Stimulated activated CD4-positive, alpha-beta T cell treated with anti-CD3 and anti-CD28 coated beads, Interleukin-1b, Interleukin-23, amount 100 ng/mL, for 1 hour (primary cell): ENCODE measurements at places on chromosomes 3 and 15.

DNA sequence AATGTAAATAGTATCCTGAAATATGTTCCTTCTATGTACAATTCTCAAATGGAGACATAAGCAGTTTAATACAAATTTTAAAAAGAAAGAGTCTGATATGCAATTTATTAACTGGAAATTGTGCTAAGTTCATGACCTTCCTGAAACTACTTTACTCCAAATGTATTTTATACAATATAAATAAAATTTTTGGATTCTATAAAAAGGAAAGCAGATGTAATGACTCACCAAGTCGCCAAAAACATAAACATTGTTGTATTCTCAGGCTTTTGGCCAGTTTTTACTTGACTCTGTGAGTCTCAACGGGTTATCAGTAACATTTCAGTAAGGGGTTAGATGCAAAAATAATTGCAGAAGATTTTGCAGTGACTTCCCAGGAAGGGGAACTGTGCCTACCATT lies 948.2 kb downstream of the EPHA3 start:
- no peak for DNase-seq

DNA sequence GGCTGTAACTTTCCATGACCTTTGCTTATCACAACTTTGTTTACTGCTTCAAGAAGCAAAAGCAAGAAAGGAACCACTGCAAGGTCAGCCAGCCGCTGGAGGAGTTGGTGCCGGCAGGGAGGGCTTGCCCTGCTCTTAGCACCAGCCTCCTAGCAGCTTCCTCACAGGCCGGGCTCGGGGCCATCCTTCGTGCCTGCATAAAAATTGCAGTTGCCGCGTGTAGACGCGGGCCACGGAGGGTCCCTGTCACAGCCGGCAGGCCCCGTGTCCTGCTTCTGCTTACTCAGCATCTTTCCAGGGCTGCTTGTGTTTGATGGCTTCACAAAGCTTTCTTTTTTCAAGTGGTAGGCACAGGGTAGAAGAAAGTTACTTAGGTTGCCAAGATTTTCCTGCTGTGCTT lies 84.4 kb downstream of the PGPEP1L start:
- no peak for DNase-seq

GRCh38 chr3:34947834-34948233 lies 691.5 kb upstream of the ARPP21 start:
- no peak for DNase-seq

GRCh38 chr3:151998744-151999143 lies 125.3 kb downstream of the SUCNR1 start:
- no peak for DNase-seq

- no peak for DNase-seq
These were observed 23.8 kb upstream of the SH3BP5 start for GRCh38 chr3:15356176-15356575.

DNA sequence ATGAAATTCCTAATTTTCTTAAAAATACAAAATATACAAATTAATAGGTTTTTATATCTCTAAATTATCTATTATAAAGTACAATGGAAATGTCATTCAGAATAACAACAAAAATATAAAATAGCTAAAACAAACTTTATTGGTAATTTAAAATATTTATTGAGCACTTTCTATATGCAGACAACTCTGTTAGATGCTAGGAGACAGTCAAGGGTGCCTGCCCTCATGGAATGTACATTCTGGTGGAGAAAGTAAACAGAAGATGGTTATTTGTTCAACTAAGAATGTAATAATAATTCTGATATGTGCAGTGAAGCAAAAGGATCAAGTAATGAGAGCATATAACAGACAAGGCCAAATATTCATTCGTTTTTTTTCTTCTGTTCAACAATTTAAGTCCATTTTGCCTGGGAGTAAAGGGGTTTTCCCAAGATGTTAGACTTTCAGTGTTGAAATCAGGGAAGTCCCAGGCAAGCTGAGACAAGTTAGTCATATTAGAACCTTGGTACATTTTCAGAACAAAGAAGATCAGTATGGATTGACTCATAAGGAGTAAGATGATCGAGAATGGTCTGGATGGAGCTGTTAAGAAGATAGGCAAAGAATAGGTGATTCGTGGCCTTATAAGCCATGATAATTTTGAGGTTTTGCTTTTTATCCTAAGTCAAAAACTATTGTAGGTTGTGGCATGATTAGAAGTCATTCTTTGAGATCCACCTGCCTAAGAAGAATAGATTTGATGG lies 150.2 kb upstream of the MLF1 start:
- DNase-seq = no peak

DNA sequence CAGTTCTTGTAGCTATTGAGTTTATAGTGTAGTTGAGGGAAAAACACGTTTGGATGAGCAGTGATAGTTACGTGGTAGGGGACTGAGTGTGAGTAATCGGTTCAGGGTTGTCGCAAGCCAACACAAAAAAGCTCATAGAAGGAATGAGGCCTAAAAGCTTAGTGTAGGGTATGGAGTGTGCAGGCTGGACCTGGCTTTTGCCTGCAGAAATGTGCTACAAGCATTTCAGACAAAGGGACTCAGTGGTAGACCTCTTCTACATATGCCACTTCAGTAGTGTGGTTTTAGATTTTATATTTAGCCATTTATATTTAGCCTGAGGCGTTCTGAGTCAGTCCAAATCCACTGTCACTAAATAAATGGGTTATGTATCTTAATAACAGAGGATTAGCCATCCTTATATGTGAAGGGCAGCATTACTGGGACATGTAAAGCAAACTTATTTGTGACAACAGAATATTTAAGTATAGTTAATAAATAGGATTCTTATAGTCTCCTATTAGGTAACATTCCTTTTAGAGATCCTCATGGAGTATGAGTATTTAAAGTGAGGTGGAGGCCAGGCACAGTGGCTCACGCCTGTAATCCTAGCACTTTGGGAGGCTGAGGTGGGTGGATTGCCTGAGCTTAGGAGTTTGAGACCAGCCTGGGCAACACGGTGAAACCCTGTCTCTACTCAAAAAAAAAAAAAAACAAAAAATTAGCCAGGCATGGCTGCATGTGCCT lies 21.8 kb downstream of the ATP2C1 start:
- DNase-seq = no peak

DNA sequence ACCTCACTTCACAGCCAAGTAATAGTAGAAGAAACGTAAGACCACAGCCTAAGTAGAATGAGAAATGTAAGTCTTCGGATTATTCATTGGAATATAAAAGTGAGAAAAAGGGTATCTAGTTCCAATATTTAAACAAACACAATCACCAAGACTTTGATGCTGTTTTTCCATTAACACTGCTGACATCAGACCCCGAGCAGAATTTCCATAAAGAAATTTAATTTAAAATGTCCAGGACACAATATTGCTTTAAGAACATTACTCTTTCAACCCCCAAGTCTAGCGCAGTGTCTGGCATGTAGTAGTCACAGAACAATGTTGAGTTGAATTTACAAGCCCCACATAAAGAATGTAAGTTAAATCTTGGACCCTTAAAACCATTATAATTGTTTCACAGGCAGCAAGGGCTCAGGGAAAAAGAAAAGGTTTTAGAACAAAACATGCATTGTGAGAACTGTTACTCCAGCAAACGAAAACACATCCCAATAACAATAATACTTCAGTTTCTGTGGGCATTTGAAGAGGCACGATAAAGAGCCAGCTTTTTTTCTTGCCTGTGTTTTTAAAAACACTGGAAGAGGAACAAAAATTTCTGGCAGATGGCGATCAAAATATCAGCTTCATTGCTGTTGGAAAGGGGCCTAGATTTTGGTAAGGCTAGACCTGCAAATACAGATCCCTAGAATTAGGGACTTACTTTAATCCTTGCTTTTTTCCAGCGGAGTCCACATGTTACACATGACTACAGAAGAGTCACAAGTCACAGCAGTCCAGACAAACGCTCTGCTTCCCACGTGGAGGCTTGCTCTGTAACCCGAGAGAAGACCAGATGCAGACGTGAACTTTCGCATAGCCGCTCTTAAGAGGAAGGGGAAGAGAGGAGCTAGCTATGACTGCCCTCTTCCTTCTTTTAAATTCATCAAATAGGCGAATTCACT lies 77.9 kb upstream of the IGSF10 start:
- no peak for DNase-seq

GRCh38 chr3:112814266-112814665 lies 32.4 kb downstream of the CD200R1L start:
- no peak for DNase-seq

- no peak for DNase-seq
These were observed 332.7 kb upstream of the ADAMTS9 start for GRCh38 chr3:65020281-65021160.

GRCh38 chr3:52313774-52314188 lies 2.3 kb upstream of the DNAH1 start:
- no peak for DNase-seq

DNA sequence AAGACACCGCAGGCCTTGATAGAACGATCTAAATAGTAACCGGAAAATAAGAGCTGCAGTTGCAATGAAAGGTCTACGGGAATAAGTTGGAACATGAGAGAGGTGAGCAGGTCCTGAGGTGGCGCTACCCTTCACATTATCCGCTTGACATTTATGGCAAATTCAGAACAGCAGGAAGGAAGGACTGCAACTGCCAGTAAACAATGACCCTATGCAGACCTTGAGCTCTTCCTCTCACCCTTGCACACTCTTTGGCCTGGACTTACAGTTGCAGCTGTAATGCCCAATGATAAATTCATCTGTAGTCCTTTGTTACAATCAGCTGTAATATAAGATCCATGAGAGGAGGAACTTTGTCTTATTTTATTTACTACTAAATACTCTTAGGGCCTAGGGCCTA lies 32.3 kb upstream of the TRIM59 start:
- DNase-seq = no peak

DNA sequence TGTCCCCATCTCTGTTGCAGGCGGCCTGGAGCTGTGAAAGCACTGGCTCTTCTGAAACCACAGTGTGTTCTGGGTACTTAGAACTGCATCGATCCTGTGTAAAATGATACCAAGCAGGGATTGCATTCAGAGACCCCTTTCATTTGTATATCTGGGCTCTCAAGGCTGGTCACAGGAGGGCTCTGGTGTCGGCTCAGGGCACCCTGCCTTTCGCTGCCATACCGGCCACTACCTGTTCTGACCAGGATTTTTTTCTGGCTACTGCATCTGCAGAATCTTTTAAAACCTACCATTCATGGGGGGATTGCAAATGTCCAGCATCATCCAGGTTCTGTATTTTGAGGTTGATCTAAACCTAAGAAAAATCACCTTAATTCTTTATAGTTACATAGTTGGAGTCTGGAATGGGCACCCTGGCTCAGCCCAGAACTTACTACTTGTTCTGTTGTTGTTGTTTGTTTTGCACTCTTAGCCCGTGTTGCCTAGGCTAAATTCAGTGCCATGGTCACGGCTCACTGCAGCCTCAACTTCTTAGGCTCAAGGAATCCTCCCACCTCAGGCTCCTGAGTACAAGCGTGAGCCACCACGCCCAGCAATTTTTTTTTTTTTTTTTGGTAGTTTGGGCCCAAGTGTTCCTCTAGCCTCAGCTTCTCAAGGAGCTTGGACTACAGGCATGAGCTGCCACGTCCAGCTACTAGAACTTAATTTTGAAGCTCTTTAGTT lies 52.7 kb downstream of the TRIM71 start:
- no peak for DNase-seq

GRCh38 chr15:26866298-26867199 lies at the start of gene GABRA5:
TSS of gene GABRA5 (plus strand) at chr15:26867062. CDS start at chr15:26869249, 2,187 bp downstream.
- DNase-seq = no peak

GRCh38 chr3:67083277-67083676 lies 85.2 kb downstream of the KBTBD8 start:
- no peak for DNase-seq

DNA sequence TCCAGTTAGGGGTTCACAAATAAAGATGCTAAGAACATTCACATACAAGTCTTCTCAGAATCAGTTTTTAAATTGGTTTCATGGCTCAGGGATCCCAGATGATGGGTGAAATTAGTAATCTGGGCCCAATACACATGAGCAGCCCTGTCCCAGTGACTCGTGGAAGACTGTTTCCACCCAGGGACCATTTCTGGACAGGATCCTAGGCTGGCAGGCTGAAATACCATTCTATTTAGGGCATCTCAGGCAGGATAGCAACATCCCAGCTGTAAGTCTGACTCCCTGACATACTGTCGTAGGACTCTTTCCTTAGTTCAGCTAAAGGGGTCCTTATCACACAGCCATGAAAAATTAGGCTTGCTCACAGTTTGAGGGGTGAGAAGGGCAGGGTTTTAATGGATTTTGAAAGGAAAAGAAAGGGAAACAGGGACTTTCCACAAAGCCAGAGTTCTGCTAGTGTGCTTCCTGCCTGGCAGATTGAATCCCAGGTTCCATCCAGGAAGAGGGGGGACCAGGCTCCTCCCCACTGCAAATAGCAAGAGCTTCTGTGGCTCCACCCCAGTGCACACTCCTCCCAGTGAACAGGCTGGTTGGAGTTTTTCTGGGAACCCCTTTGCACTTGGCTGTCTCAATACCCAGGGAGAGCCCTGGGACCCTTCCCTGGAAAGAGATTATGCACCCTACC lies 41.3 kb upstream of the LYZL4 start:
- no peak for DNase-seq

DNA sequence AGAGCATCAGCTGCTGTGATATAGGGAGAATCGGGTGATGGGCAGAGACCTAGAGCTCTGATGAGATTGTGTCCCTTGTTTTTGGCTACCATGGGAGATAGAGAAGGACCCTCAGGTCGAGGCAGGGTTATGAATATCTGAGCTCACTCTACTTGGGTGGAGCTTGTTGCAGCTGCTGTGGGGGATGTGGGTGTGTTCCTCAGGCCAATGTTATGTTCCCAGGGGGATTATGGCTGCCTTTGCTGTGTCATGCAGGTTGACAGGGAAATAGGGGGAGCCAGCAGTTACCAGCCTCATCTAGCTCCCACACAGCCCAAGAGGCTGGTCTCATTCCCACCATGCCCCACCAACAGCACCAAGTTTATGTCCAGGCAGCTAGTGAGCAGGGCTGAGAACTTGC lies 131.5 kb downstream of the TRIM42 start:
- DNase-seq = no peak

- DNase-seq = no peak
These were observed 50.7 kb downstream of the PEAK1 start for GRCh38 chr15:77369168-77369567.

GRCh38 chr3:20909511-20909910 lies 723.5 kb upstream of the SGO1 start:
- DNase-seq = no peak

GRCh38 chr15:40010686-40011085 lies 28.3 kb downstream of the SRP14 start:
- DNase-seq = no peak

DNA sequence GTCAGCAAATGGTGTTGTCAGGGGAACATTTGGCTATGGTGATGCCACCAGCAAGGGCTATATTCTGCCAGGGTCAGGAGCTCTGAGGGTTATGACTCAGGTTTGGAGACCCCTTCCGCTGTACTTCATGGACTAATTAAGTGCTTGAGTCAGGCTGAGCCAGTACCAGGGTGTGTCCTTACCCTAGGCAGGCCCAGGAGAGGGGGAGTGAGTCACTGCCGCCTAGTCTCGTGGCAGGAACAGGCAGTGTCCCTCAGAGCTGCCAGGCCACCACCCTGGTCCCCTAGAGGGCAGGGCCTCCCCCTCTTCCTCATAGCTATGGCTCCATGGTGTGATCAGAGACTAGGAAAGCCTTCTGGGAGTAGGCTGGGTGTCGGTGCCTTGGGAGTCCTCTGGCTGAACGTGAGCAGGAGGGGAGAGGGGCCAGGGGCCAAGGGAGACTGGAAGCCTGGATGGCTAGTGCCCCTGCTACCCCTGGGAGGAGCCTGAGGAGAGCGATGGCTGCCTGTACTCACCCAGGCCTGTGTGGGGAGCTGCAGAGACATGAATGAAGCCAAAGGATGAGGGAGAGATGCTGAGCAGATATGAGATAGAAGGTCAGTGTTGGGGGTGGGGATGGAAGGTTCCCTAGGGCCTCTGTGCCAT lies 10.6 kb downstream of the MAPKAPK3 start:
- DNase-seq = no peak
